ENCODE measurements at places on chromosomes 1 and 21. TPM values are rescaled to one million over a fixed set of nuclear protein-coding genes. Genes with fewer than 3 reads are reported as not detected.

GRCh38 chr1:174013864-174014418, 8.2 kb downstream of the RC3H1 start:
- no peak overlapping the region for H3K27ac ChIP-seq
- DNase-seq, result no peak
- no peaks in the 10 kb centered on the region for H3K27me3 ChIP-seq
- H3K4me1 ChIP-seq, result peaks cover 54% of the 10 kb centered on the region
- H3K36me3 ChIP-seq, result peaks cover 4% of the 10 kb centered on the region

DNA sequence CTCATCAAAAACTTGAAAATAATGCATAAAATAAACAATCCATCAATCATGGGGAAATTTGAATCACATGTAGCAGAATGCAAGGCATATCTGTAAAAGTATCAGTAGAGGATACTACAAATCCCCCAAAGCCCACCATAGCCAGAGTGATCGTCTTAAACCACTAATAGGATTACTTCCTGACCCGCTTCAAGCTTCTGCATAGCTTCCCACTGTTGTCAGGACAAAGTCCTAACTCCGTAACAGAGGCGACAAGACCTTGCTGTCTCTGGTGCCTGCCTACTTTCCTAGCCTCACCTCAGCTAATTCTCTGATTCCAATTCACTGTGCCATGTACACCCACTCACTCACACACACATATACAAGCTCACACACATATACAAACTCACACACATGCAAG, 161.2 kb upstream of the NFIA start:
- H3K4me1 ChIP-seq, result no peaks in the 10 kb centered on the region
- no peak for DNase-seq
- H3K27me3 ChIP-seq, result peaks cover 7% of the 10 kb centered on the region

- H3K4me3 ChIP-seq, result no peak overlapping the region
- H3K27me3 ChIP-seq, result no peaks in the 10 kb centered on the region
- H3K4me1 ChIP-seq, result peaks cover 10% of the 10 kb centered on the region
- H3K36me3 ChIP-seq, result peaks cover 6% of the 10 kb centered on the region
- no peak overlapping the region for H3K27ac ChIP-seq
Measured at GRCh38 chr1:154982341-154982740, 803 bp upstream of the FLAD1 start.

DNA sequence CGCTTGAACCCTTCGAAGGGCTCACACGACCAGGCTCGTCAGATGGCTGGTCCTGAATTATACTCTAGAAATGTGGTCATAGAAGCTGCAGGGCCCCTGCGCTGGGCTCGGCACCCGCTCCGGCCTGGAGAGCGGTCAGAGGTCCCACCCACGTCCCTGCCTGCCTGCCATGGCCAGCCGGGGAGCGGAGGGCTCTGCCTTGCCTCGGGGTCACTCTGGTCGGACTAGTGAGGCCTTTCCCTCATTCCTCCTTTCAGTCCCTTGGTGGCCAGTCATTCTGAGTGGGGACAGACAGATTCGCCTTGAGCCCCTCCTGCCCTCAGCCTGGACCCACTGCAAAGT, 529 bp upstream of the MARCKSL1 start:
- H3K27me3 ChIP-seq, result no peaks in the 10 kb centered on the region
- H3K36me3 ChIP-seq, result no peaks in the 10 kb centered on the region
- H3K4me1 ChIP-seq, result peaks cover 57% of the 10 kb centered on the region
- no peak for DNase-seq
- no peak overlapping the region for H3K27ac ChIP-seq

DNA sequence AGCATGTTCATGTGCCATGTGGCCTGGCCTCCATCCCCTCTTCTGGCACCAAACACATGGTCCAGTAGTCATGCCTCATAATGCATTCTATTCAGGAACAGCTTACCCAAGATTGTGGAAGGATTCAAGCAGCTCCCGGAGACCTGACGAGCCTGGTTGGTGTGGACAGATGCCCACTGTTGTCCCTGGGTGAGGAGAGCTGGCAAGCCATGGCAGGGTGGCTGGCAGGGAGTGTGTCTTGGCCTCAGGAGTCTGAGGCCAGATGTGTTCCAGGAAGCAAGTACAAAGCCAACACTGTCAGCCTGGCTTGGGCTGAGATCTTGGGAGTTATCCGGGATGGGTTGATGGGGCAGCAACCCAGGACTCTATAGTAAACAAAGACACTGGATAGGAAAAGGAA, 7.3 kb upstream of the FABP3 start:
- no peak overlapping the region for H3K27ac ChIP-seq
- H3K27me3 ChIP-seq, result peaks cover 15% of the 10 kb centered on the region
- H3K4me1 ChIP-seq, result peaks cover 5% of the 10 kb centered on the region
- H3K4me3 ChIP-seq, result no peak overlapping the region
- no peak for DNase-seq

DNA sequence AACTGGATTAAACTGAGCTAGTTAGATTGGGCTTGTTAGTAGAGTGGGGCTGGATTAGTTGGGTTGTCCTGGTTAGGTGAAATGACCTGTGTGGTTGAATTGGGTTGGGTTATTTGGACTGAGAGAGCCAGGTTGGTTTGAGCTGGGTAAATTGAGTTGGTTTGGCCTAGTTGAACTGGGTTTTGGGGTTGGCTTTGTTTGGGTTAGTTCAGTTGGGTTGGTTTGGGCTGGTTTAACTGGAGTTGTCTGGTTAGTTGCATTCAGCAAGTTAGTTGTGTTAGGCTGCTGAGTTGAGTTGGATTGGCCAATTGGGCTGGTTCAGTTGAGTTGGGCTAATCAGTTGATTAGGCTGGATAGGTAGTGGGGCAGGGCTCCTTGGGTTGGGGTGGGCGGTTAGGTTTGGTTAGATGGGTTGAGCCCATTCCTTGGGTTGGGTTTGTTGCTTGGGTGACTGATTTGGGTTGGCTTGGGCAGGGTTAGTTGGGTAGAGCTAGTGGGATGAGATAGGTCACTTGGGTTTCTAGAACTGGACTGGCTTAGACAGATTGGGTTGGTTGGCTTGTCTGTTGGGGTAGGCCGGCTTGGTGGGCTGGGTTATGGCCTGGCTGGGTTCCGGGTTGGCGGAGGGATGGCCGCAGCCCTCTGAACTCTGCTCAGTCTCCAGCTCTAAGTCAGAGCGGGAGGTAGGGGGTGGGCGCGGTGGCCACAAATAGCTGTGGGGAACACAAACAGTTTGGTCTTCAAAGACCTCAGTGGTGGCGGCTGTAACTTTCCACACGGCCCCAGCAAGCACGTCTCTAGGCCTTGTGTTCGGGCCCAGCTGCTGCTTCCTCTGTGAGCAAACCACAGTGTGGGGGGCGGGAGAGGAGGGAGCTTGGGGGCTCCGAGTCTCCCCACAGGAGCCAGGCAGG, 67.2 kb upstream of the RUNX3 start:
- peaks cover 11% of the 10 kb centered on the region for H3K36me3 ChIP-seq
- peak; percentile 80 for DNase-seq
- H3K4me3 ChIP-seq, result peak overlapping the region; percentile 33

GRCh38 chr1:57272150-57272549, 151.7 kb downstream of the DAB1 start:
- no peak overlapping the region for H3K4me3 ChIP-seq
- H3K27ac ChIP-seq, result no peak overlapping the region
- DNase-seq, result no peak
- peaks cover 7% of the 10 kb centered on the region for H3K27me3 ChIP-seq
- H3K4me1 ChIP-seq, result no peaks in the 10 kb centered on the region

DNA sequence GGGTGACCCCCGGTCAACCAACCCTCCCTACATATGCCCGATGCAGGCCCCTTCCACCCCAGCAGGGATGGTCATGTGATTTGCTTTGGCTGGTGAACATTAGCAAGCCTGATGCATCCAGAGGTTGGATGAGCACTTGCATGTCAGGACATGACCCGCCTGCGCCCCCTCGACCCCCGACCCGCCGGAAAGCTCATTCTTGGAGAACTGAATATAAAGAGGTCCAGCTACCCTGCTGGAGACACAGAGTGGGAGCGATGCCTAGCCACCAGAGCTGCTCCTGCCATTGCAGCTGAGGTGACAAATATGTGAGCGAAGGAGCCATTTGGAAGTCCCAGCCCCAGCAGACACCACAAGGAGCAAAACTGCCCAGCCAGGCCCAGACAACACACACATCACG, 39.6 kb downstream of the COA6 start:
- no peak for DNase-seq
- H3K36me3 ChIP-seq, result peaks cover 3% of the 10 kb centered on the region
- H3K4me1 ChIP-seq, result peaks cover 21% of the 10 kb centered on the region

DNA sequence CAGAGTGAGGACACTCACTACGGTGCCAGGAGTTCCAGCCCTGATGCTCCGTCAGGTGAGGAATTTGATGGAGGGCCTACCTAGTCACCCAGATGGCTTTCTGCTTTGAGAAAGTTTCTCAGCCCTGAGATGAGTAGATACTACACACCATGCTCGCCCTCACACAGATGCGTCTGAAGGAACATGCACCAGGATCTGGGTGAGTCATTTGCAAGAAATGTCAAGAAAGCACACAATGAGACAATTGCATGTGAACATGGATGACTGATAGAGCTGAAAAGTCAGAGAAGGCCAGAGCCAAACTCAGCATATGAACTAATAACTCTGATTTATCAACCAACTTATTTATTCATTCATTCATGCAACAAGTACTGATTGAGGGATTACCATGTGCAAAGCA, 483.9 kb downstream of the OMA1 start:
- H3K27ac ChIP-seq, result no peak overlapping the region
- H3K4me3 ChIP-seq, result no peak overlapping the region
- no peaks in the 10 kb centered on the region for H3K36me3 ChIP-seq
- H3K27me3 ChIP-seq, result no peaks in the 10 kb centered on the region
- H3K4me1 ChIP-seq, result no peaks in the 10 kb centered on the region

GRCh38 chr21:16046656-16047330, 317.0 kb downstream of the USP25 start:
- no peak for DNase-seq
- no peaks in the 10 kb centered on the region for H3K4me1 ChIP-seq
- H3K4me3 ChIP-seq, result no peak overlapping the region
- H3K27ac ChIP-seq, result no peak overlapping the region
- H3K27me3 ChIP-seq, result no peaks in the 10 kb centered on the region

- H3K27ac ChIP-seq, result no peak overlapping the region
- H3K4me3 ChIP-seq, result no peak overlapping the region
- H3K27me3 ChIP-seq, result peaks cover 28% of the 10 kb centered on the region
- H3K4me1 ChIP-seq, result peaks cover 8% of the 10 kb centered on the region
Measured at GRCh38 chr1:21657456-21658190, 11.5 kb downstream of the RAP1GAP start.

GRCh38 chr1:241357366-241358340, 648 bp upstream of the RGS7 start:
- H3K27me3 ChIP-seq, result peaks cover 56% of the 10 kb centered on the region
- H3K4me3 ChIP-seq, result peak overlapping the region; percentile 63
- no peak for DNase-seq
- H3K36me3 ChIP-seq, result peaks cover 3% of the 10 kb centered on the region

GRCh38 chr1:58896246-58897183, 112.7 kb upstream of the JUN start:
- H3K4me1 ChIP-seq, result peaks cover 9% of the 10 kb centered on the region
- no peak for DNase-seq
- no peaks in the 10 kb centered on the region for H3K36me3 ChIP-seq
- no peak overlapping the region for H3K27ac ChIP-seq
- no peak overlapping the region for H3K4me3 ChIP-seq

DNA sequence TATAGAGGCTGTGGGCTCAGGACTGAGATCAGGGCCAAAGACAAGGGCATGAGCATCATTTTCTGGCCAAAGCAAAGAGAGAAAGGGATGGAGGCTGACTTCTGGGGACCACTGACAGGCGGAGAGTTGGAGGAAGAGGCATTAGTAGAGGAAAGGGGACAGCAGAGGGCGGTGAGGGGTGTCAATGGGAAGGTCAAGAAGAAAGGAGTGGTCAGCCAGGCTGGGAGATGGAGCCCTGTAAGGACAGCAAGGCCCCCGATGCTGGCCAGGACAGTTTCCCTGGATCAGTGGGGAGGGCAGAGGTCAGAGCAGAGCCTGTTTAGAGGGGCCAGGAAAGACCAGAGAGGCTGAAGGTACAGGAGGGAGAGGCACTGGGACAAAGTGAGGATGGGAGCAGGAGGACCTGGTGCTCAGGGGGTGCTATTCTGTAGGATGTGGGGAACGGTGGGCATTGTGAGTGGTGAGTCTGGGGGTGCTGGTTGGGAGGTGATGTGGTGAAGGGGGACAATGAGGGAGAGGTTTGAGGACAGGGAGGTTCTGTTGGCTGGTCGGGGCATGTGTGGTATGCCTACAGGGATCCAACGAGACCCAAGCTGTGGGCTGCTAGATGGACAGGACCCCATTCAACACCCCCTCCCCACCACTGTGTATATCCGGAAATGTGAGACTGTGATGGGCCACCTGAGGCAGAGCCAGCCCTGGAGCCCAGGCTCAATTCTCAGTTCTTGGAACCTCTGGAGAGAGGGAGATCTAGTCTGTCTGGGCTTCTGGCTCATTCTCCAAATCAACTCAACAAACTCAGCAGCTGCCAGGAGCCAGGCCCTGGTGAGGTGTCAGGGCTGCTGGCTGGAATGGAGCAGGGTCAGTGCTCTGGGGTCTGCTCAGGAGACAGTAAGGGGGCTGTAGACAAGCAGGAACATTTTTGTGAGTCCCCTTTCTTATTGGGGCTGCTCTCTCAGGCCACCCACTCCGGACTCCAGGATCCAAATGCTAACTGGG, 1.4 kb upstream of the FAM151A start:
- no peak for DNase-seq
- no peaks in the 10 kb centered on the region for H3K4me1 ChIP-seq
- no peaks in the 10 kb centered on the region for H3K27me3 ChIP-seq
- H3K27ac ChIP-seq, result no peak overlapping the region

- no peaks in the 10 kb centered on the region for H3K27me3 ChIP-seq
- peaks cover 8% of the 10 kb centered on the region for H3K36me3 ChIP-seq
- H3K4me1 ChIP-seq, result peaks cover 10% of the 10 kb centered on the region
- no peak overlapping the region for H3K4me3 ChIP-seq
- no peak for DNase-seq
Measured at GRCh38 chr21:34570313-34570712, 44.6 kb downstream of the RCAN1 start.

- H3K27me3 ChIP-seq, result peaks cover 8% of the 10 kb centered on the region
- H3K27ac ChIP-seq, result no peak overlapping the region
- no peak overlapping the region for H3K4me3 ChIP-seq
- no peaks in the 10 kb centered on the region for H3K36me3 ChIP-seq
Measured at GRCh38 chr1:48878191-48878940, 101.7 kb upstream of the BEND5 start.

- no peak overlapping the region for H3K4me3 ChIP-seq
- peaks cover 44% of the 10 kb centered on the region for H3K27me3 ChIP-seq
- H3K4me1 ChIP-seq, result peaks cover 11% of the 10 kb centered on the region
- DNase-seq, result no peak
Measured at GRCh38 chr21:41064951-41065350, 103.0 kb upstream of the BACE2 start.

DNA sequence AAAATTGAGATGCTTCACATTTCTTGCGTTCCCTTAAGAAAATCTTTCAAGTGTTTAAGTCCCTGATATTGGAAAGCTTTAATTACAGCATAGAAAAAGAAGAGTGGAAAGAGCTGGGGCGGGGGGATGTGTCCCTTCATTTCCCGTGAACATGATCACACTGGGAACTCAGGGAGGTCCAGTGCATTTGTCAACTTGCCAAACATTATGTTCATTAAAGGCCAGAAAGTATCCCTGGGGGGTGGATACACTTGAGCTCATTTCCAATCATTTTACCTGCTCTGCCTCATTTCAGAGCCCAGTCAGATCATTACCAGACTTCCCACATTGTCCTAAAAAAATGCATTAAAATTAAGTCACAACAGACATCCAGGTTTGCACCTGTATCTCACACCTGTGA, 123.6 kb upstream of the KCNJ15 start:
- no peak overlapping the region for H3K27ac ChIP-seq
- H3K36me3 ChIP-seq, result no peaks in the 10 kb centered on the region
- H3K4me1 ChIP-seq, result peaks cover 8% of the 10 kb centered on the region
- no peak overlapping the region for H3K4me3 ChIP-seq
- DNase-seq, result no peak

GRCh38 chr1:2875707-2876561, 74.4 kb upstream of the TTC34 start:
- H3K4me3 ChIP-seq, result no peak overlapping the region
- H3K27me3 ChIP-seq, result no peaks in the 10 kb centered on the region
- H3K27ac ChIP-seq, result no peak overlapping the region

PLXNA2 gene
- 0.72 TPM for total RNA-seq

LCE1A gene
- total RNA-seq, result not detected

EXO1 gene
- 56.2 TPM for total RNA-seq
